ENCODE measurements at places on chromosomes 7 and 10.

DNA sequence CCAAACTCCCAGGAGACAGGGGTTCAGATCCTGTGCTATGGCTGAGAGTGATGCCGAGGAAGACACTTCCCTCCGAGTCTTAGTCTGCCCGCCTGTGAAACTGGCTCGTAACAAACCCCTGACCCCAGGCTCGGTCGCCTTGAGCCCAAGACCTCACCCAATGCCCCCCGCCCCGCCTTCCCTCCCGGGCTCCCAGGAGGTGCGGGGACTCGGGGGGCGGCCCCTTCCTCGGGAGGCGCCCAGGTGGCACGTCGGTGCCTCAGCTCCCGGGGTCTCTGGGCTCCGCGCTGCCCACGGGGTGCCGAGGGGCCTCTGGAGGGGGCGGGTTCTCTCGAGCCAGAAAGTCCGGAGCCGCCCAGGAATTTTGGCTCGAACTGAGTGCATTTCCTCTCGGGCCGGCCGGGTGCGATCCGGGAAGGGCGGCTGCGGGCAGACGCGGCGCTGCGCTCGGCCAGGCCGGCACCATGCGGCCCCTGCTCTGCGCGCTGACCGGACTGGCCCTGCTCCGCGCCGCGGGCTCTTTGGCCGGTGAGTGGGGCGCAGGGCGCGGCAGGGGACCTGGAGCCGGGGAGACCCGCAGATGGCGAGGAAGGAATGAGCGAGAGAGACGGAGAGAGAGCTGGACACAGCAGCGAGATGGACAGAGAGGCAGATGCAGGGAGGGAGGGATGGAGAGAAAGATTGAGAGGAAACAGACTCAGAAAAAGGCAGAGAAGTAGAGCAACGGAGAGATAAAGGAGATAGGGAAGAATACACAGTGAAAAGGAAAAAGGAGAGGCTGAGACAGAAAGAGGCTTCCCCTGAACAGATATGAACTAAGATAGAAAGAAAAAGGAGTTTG lies at the start of gene PLAC9:
Gene PLAC9 (plus strand): TSS at position 432 of the 841 bp plus-strand sequence. CDS start 33 bp downstream, at position 465.
- no peak for DNase-seq

DNA sequence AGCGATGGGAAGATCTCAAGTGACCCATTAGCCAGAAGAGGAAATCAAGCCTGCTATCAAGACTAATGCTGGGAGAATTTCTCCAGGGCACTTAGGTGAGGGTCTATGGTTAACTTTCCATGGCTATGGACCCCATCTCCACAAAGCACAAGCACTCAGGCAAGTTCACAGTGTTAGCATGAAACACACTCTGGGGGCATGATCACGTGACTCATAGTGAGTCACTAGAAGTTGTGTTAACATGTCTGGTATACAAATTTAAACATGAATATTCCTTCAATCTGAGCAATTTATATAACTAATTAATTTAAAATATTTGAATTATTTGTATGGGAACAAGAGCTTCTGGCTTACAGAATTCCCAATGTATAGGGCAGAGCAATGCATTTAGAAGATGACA lies 131.8 kb downstream of the FAM204A start:
- no peak for DNase-seq

DNA sequence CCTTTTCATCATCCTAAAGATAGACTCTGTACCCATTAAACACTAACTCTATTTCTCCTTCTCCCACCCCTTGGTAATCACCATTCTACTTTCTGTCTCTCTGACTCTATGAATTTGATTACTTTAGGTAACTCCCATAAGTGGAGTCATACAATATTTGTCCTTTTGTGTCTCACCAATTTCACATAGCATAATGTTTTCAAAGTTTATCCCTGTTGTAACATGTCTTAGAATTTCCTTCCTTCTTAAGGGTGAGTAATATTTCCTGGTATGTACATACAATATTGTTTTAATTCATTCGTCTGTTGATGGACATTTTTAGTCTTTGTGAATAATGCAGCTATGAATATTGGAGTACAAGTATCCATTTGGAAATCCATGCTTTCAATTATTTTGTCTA lies 50.9 kb upstream of the CDCA7L start:
- no peak for DNase-seq

DNA sequence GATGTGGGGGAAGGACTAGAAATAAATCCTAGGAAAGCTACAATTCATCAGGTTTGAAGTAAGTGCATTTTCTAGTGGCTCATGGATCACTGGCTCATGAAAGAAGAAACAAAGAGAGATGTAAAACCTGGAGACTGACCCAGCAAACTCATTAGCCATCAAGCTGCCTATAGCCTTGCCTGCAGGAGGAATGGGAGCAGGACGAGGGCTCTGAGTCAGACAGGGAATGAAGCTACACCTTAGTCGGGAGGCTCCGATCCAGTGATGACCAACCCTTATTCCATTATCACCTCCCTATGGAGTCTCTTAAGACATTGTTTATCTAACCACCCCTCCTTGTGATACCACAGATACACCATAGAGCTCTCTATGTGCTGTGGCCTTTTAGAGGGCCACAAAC lies 112.5 kb upstream of the WDR11 start:
- no peak for DNase-seq

DNA sequence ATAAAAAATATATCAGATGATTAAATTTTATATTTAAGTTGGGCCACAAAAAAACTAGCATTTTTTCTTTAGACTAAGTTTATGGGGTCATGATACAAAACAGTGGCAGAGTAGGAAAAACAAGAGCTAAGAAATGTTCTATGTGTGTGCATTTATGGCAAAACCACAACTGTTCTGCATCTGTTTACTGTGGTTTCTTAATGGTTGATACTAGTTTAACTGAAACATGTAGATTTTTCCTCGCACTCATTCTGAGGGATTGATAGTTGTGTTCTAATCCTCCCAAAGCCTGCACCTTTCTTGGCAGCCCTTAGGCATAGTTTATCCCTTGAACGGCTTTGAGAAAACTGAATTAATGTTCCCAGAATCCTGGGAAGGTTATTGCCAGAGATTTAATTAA lies 66.6 kb upstream of the PHYHIPL start:
- no peak for DNase-seq

GRCh38 chr7:19401461-19401860 lies 256.2 kb upstream of the FERD3L start:
- no peak for DNase-seq

- DNase-seq = peak; percentile 15
Measured at GRCh38 chr10:104127411-104127810, 5.4 kb downstream of the SFR1 start.

DNA sequence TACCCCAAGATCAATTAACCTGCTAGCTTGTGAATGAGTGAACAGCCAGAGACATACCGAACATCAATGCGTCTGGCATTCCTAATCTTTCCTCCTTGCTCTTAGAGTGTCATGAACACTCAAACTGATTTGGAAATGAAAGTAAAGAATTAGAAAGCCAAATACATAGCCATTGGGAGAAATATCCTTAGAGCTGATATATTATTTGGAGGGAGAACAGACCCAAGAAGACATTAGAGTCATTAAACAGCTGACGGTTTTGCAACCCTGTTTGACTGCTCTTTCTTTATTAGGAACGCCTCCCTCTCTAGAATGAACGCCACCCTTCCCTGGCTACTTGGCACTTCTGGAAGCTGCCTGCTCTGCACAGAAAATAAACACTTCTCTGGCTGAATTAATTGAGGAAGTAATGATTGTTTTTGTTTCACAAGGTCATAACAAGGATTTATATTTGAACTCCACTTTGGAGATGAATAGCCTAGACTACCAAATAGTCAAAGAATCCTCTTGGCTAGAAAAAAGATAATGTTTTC lies 42.8 kb downstream of the CTTNBP2 start:
- DNase-seq = no peak

DNA sequence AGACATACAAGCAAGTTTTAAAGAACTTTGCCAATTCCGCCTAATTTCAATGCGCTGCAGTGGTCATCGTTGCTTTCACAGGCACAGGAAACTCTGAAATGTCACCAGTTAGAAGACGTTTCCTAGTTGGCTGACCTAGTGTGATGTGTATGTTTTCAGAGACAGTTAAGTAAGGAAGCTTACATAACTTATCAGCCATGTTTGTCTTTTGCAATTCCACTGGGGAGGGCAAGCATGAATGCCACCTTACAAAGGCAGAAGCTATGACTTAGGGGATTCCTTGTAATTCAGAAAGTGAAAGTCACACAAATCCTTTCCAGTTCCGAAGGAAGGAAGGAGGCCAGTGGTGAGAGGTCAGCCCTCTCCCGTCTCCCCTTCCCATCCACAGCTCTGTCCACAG lies 15.0 kb upstream of the NPS start:
- DNase-seq = no peak

DNA sequence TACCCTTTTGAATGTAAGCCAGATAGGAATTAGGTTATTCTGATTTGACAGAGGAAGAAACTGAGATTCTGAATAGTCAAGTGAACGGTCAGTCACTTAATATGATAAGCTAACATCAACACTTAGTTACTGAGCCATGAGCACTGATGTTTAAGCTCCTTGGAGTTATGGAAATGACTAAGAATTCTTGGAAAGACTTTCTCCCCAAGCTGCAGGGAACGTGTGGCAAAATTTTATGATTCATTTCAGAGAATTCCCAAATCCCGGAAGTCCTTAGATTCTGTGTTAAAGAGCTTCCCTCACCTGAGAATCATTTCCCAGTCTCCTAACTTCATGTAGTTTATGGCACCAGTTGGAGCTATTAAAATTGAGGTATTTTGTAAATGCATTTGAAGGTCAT lies 330.9 kb downstream of the XPNPEP1 start:
- no peak for DNase-seq

DNA sequence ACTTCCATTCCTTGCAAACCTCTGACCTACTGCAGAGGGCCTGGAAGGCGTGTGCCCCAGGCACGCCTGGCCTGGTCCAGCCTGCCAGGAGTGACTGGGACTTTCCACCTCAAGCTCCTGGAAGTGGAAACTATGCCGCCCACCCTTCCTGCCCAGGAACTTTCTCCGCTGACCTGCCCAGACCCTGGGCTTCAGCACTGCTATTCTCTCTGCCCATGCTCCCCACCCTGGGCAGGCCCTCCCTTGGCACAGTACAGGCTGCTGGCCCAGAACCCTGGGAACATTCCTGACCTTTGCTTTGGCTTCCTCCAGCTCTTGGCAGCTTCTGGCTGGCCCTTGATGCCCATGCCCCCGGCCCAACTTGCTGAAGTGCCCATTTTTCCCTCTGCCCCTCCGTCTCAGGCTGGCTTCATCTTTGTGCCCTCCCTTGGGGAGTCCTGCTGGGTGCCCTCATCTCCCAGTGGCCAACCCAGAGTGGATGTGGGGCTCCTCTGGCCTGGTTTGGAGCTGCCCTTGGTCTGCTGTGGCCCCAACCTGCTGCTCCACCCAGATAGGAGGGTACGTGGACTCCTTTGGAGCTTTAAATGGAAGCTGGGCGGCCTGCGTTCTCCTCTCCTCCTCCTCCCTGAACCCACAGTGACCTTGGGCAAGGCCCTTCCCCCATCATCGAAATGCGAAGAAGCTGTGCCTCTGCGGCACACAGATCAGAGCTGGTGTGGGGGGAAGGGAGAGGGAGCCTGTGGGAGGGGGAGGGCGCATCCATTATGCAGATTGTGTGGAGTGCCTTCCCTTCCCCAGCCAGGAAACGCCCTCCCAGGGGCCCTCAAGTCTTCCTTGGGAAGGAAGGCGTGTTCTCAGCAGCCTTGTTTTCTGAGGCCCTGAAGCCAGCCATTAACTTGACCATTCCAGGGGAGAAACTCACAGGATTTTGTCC lies 3.4 kb downstream of the MMRN2 start:
- no peak for DNase-seq

DNA sequence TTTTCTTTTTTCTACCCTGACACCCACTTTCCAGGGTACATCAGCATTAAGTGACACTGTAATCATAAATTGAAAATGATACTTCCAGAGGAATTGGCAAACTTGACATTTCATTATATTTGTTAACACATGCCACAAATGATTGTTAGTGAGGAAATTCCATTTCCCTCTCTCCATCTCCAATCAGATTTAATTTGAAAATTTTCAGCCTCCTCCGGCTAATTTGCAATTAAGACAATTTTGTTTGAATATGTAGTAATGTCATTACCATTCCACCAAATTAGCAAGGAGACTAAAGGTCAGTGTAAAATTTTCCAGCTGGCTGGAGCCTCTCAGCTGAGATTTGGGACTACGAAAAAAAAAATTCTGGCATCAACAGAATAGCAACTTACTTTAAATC lies 242.7 kb downstream of the FOXP2 start:
- DNase-seq = no peak

- DNase-seq = no peak
Measured at GRCh38 chr7:47669901-47670384, 88.0 kb upstream of the TNS3 start.

DNA sequence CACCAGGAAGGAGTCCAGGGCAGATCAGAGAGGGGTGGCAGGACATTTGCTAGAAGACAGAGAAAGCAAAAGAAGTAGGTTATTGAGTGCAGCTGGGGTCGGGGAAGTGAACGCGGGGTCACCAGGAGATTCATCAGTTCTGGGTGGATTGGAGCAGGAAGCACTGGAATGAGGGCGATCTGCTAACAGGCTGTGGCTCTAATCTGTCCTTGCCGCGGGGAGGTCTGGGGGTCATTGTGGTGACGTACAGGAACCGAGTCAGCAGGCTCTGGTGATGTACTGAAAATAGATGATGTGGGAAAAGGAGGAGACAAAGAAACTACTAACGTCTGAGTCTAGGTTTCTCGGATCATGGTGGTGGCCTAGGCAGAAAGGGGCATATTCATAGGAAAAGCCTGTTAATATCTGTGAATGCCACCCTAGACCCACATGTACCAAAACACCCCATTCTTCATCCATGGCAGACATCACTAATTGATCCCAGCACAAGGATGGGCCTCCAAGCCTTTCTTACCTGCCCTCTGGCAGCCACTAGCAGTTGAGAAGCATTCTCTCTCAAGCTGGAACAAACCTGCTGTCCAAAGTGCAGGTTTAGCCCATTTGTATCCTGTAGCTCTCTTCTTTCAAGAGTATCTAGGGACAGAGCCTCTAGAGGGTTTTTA lies 134.5 kb downstream of the C10orf105 start:
- no peak for DNase-seq

DNA sequence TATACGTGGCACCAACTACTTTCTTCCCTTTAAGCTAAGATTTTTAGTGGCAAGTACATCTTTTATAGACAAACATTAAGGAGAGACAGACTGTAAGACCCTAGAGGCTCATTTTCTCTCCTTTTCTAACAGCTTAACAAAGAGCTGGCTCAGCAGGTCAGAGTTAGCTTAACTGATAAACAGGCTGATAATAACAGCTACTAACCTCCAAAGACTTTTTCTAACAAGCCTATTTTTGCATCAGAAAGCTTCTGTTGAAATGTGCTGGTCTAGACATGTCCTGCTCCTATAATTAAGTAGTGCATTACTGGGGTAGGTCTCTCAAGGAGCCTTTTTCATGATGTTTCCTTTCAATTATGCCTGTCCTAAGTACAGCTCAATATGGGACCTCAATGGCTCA lies 238.2 kb upstream of the FAM3C start:
- DNase-seq = no peak

Measured in activated T-cell treated with anti-CD3 and anti-CD28 coated beads, Interleukin-2, amount 50 U/mL, for 72 hours (primary cell).